AG04450 (cell line): ENCODE measurements at places on chromosomes 1 and 21.

- no peak for DNase-seq
These were observed 12.4 kb downstream of the MOV10 start for GRCh38 chr1:112686835-112687234.

GRCh38 chr1:34478515-34479076 is 276.3 kb upstream of the GJB5 start:
- DNase-seq: no peak

DNA sequence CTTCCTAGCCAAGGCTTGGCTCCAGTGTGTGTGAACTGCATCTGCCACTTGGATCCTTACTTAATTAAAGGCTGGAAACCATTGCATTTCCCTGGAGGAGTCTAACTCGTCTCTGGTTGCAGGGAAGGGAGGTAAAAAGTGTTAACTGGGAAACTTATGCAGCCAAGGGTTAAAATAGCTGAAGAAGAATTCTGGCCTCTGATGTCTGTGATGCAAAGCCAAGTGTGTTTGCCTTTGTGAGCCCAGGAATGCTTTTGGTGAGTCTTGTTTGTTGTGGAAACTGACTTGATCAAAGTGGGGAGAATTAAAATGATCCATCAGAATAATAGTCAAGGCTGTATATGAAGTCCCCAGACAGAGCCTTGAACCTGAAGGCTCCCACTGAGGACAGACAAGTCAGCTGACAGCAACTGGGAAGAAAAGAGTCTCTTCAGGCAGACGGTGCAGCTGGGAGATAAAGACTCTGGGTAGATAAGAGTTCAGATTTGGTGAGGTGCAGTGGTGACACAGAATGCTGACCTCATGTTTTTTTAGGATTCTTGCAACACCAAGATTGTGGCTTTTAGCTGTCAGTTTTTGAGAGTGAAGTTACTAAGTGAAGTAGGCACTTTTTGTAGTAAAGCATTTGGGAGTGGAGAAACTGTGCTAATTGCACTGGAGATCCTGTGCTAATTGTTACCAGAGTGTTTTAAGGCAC is 59.5 kb upstream of the WLS start:
- no peak for DNase-seq

GRCh38 chr1:196438329-196438728 is 169.9 kb downstream of the KCNT2 start:
- DNase-seq: no peak

GRCh38 chr1:245220381-245220985 is 65.7 kb downstream of the KIF26B start:
- DNase-seq: no peak

- DNase-seq: no peak
These were observed 2.8 kb downstream of the PTPRU start for GRCh38 chr1:29239142-29239541.

- no peak for DNase-seq
These were observed 3.0 kb upstream of the IPP start for GRCh38 chr1:45753248-45754037.

DNA sequence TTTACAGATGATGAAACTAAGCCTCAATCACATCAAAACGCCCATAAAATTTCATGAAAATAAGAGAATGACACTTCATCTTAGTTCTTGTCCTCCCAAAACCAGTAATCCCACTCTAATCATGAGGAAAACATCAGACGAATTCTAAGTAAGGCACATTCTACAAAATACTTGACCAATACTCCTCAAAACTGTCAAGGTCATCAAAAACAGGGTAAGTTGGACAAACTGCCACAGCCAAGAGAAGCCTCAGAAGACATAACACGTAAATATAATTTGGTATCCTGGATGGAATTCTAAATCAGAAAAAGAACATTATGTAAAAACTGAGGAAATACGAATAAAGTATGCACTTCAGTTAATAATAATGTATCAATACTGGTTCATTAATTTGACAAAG is 128.2 kb downstream of the DPYD start:
- no peak for DNase-seq

GRCh38 chr21:29585462-29585861 is 286.7 kb downstream of the BACH1 start:
- DNase-seq: no peak

DNA sequence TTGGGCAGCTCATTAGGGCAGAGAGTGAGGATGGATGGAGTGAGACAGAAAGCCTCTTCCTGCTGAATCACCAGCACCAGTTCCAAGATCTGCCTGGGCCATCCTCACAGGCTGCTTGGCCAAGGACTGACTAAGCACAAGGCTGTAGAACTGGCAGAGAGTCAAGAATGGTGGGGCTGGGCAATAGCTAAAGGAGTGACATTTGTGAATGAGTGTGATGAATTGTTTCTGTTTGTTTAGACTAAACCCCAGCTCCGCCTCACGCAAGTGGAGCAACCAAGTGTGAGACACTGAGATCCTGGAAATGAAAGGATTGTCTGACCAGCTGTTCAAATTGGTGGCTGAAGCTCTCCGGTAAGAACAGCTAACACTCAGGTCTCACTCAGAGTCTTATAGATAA is 38.6 kb downstream of the BRINP2 start:
- peak; percentile 99 for DNase-seq

DNA sequence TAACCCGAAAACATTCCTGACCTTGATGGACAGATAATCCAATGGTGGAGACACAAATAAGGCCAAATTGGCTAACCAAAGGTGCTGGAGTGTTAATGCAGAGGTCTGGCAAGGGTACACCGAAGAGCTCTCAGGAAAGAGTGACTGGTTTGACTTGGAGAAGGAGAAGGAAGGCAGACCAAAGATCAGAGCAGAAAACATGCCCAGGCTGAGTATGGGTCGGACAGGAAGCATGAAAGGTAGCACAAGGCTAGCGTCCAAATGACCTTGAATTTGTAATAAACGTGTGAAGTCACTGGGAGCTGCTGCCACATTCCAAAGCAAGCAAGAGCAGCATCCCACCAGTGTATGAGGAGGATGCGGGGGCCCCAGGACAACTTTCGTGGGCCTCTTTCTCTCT is 45.7 kb downstream of the APP start:
- no peak for DNase-seq

- DNase-seq: no peak
These were observed 28.5 kb downstream of the PTGFRN start for GRCh38 chr1:116938216-116938615.

DNA sequence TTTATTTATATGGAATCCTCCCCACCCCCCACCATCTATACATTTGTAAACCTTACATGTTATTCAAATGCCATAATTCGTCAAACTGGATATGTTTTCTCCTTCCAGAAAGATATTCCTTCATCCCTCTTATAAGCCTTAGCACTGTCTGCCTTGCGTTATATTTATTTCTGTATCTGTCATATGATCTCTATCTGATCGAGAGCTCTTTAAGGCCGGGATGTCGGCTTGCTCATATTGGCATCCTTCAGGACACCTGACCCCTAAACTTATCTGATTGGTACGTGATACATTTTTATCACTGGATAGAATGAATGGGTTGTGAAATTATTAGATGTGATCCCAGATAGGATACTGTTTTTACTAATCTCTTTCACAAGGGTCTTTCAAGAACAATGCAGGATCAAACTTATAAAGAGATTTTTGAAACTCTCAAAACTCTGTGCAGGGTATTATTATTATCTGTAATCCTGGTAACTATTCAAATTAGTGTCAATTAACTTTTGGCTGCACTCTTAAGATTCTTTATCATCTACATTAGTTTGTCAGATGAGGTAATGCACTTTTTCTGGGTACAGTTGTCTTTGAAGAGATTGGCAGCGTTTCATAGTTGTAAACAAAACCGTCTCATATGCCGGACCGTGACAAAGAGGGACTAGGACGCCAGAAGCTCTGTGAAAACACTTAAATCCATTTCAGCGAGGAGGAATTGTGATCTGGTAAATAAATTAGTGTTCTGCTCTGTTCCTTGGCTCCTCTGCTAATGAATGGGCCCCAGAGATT is 152.0 kb downstream of the KIF26B start:
- DNase-seq: no peak

GRCh38 chr1:206538901-206539640 is 31.7 kb downstream of the RASSF5 start:
- no peak for DNase-seq

DNA sequence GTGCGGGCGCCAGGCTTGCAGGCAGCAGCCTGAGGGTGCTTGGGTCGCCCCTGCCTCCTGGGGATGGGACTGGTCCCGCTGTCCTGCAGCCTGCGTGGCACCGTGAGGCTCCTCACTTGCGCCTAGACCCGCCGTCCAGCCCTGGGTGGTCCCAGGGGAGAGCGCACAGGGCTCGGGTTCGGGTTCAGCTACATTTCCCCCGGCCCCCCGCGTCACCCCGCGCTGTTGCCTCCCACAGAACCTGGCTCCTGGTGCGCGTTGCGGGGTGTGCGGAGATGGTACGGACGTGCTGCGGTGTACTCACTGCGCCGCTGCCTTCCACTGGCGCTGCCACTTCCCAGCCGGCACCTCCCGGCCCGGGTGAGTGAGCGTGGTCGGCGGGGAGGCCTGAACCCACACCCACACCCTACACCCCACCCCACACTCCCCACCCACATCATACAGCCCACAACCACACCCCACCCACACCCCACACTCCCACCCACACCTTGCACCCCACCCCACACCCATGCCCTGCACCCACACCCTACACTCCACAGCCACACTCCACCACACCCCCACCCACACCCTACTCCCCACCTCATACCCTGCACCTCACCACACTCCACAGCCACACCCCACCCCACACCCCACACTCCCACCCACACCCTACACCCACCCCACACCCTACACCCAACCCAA is 6.2 kb upstream of the PFKL start:
- DNase-seq: no peak

GRCh38 chr1:110069404-110070281 is 829 bp downstream of the ALX3 start:
- DNase-seq: no peak

- DNase-seq: no peak
These were observed 1.7 kb downstream of the CAMK1G start for GRCh38 chr1:209585197-209585596.

DNA sequence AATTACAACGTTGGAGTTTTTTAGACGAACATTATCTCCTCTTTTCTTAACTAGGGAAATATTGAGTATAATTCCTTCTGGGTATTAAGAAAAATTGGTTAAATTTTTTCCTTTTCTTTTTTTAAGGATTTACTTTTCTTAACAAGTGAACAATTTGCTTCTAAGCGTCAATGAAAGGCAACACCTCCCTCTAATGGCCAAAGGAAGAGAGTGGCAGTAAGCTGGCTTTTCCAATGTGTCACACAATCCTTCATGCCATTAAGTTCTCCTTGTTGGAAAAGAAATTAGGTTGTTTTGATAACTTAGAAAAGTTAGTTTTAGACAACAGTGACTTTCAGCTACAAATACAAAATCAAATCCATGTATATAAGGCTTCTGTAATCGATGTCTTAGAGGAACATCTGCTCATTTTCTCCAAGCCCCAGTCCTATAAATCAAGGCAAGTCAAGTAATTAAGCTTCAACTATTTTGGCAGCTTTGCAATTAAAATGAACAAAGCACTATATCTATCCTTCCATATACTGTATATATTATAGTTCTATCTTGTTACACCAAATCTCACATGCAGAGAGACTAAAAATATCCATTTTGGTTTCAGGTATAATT is 62.8 kb downstream of the EDEM3 start:
- peak; percentile 3 for DNase-seq

DNA sequence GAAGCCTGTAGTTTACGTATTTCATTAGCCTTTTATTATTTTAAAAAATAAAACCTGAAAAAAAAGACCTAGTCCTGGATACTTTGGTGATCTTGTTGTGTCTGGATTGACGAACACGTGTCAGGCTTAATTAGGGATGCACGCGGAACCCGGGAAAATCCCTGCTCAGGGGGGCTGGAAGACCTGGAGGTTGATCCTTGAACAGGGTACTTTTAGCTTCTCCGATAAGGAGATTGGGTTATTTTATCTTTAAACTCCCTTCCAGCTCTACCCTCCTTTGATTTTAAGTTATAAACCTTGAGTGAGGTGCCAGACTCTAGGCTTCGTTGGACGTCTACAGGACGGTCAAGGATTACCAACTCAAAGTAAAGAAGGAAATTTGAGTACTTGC is 552 bp upstream of the ZNF691 start:
- DNase-seq: no peak

DNA sequence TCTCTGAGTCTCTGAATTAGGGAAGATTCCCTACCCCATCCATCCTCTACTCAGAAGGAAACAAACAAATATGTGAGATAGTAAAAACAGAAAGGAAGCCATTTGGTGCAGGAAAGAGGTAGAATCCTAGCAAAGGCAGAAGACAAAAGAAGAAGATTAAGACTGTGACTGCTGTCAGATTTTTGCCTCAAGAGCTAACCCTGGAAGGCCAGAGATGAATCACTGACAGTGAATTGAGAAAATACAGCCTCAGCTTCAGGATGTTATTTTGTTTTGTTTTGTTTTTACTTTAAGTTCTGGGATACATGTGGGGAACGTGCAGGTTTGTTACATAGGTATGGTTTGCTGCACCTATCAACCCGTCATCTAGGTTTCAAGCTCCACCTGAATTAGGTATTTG is 31.7 kb downstream of the DSTYK start:
- no peak for DNase-seq

GRCh38 chr1:215529571-215529970 is 37.5 kb upstream of the KCTD3 start:
- DNase-seq: no peak

DNA sequence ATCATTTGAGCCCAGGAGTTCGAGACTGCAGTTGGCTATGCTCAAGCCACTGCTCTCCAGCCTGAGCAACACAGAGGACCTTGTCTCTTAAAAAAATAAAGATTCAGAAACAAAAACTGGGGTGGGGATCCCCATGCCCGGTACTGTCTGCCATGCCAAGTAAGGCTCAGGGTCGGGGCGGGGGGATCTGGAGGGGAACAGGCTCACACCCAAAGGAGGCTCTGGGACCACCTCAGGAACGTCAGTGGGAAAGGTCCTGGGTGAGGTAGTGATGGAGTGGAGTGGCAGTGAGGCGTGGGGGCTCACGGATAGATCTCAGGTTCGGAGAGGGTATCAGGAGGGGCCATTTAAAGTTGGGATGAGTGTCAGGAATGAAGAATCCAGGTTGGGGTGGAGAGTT is 765 bp upstream of the S100A4 start:
- no peak for DNase-seq

GRCh38 chr1:43760745-43761317 is 53.5 kb downstream of the ST3GAL3 start:
- DNase-seq: no peak

- DNase-seq: peak; percentile 59
These were observed 25.6 kb downstream of the SLX9 start for GRCh38 chr21:44965251-44966022.

- DNase-seq: peak; percentile 65
These were observed 37.1 kb downstream of the CCN1 start for GRCh38 chr1:85617633-85618100.

DNA sequence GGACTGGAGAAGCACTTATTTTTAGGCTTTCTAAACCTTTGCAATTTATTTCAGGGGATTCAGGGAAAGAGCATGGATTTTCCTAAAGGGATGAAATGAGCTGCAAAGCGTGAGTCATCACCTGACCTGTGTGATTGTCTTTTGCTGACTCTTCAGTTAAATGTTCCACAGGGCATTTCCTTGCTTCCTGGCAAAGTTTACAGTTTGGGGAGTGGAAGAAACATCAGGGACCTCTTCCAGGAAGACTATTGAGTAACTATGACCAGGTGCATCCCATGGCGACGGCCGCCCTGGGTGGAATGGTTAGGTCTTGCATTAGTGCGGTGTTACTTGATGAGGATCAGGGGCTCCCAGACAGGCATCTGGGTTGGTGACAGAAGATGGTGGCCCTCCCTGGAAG is 79.5 kb upstream of the SIPA1L2 start:
- DNase-seq: no peak
